EH (cell line): ENCODE measurements at places on chromosomes 7 and 10.
A peak's percentile ranks its signal among the peaks of the same experiment; 100 is the strongest.

- DNase-seq: no peak
These were observed 53.1 kb upstream of the DDC start for GRCh38 chr7:50618281-50618680.

GRCh38 chr7:23335621-23336020, 36.5 kb downstream of the MALSU1 start:
- no peak for DNase-seq

- no peak for DNase-seq
These were observed 25.1 kb upstream of the NKX6-2 start for GRCh38 chr10:132810807-132811700.

DNA sequence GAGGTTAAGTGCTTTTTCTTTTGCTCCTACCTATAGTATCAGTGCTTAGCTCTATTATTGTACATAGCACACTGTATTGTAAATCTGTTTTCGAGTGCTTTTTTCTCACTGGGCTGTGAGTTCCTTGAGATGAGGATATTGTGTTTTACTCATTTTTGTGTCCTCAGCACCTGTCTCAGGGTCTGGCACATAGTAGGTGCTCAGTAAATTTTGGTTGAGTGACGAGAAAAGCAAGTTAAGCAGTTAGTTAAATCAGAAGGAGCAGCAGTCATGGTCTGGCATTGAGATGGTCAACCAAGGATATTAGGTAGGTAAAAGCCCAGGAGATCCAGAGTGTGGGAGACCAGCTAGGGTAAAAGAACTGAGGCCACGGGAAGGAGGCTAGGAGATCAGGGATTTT, 51.2 kb downstream of the AP3M1 start:
- no peak for DNase-seq

- peak; percentile 13 for DNase-seq
These were observed at the start of gene MEST for GRCh38 chr7:130491841-130492522. TSS of gene MEST (plus strand) at chr7:130492085. CDS start at chr7:130492314, 229 bp downstream.

DNA sequence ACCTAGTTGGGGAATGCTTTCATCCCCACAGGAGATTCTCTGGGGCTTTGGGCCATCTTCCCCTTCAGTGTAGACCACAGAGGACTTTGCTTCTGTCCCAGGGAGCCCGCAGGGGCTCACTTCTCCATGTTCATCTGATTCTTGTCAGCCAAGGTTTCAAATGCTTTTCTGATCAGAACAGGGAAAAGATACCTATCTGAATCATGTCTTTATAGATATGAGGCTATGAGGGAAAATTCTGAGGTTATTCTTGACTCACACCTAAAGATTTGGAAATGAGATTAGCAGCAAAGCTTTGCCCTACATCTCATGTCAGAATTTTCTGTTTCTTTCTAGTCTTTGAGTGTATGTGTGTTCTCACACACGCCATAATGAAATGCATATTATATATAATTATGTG, 53.3 kb downstream of the FIGNL1 start:
- no peak for DNase-seq

- peak; percentile 39 for DNase-seq
These were observed 1180.3 kb downstream of the TYW1 start for GRCh38 chr7:68176974-68177373.

- DNase-seq: no peak
These were observed 227.2 kb downstream of the MTERF1 start for GRCh38 chr7:91653286-91653685.

DNA sequence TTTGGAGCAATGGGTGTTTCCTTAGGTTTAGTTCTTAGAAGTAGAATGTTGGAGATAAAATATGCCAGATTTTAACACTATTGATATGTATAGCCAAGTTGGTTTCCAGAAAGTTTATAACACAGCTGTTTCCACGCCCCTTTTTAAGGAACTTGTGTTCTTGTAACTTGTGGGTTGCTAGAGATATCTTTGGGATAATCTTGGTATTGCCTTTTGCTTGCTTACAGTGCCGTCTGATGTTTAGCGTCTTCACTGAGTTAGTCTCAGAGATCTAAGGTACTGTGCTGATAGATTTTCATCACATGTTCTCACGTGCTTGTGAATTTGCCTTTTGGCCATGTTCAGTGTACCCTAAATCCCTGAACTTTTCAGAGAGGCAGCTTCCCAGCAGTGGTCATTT, 12.4 kb downstream of the TMEM248 start:
- DNase-seq: no peak

DNA sequence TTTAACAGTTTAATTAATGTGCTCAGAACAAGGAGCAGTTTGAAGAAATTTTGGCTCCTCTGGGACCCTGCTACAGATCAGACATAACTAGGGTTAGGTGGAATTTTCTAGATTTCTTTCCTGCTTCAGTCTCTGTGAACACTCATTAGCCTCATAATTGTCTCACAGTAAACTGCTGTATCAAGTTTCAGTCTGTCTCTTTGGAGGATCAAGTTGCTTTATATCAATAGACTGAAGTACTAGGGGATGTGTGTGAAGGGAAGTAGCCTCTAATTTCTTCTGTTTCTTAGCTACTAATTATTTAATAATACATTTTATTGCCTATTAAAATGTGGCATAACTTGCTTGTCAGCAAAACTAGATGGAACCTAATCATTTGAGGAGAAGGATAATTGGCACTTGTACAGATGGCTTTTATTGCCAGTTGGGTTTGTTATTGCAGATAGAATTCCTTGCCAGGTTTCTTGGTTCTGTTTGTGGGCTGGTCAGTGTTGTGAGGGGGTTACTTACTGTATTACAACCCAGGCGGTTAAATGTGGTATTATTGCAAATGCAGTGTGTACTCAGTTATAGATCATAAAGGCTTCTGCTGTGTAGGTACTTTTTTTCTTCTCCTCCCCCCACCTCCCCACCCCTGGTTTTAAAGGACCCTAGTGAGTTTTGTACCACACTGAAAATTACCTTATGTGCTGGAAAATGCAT, 758.0 kb downstream of the AUTS2 start:
- no peak for DNase-seq

DNA sequence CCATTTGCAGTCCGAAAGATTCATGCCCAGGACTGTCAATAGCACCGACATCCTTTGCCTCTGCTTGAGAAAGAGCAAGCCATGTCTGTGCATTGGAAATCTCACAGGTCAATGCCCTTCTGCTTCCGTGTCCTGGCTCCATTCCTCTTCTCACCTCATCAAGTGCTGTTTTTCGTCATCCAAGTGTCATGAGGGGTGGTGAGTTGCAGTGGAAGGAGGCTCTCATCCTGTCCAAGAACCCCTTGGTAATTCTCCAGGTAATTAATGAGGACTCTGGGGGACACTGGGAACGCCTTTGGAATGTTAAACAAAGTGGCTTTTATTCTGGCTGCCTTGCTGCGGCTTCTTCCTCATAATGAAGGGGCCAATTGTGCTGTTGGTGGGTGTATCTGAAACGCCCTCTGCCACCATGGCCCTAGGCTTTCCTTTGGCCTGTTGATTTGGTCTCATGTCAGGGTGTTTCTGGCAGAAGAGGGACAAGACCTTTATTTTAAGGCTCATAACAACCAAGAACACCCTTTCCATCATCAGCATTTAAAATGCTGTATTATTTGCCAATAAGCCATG, 57.7 kb downstream of the PPP1R3C start:
- DNase-seq: no peak

DNA sequence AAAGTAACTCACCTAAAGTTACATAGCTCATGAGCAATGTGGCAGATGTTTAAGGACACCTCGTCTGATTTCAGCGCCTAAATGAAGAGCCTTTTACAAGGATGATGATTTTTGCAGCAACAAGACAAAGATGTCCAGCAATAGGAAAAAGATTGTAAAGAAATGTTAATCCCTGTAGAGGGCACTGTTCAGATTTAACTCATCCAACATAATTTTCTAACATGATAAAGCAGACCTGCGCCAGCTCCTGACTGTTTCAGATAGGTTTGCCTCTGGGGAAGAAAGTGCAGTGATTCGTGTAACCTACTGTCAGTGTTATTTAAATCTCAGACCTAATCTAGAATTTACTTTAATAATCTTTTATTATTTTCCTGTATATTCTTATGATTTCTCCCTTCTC, 595.2 kb downstream of the AUTS2 start:
- peak; percentile 1 for DNase-seq

DNA sequence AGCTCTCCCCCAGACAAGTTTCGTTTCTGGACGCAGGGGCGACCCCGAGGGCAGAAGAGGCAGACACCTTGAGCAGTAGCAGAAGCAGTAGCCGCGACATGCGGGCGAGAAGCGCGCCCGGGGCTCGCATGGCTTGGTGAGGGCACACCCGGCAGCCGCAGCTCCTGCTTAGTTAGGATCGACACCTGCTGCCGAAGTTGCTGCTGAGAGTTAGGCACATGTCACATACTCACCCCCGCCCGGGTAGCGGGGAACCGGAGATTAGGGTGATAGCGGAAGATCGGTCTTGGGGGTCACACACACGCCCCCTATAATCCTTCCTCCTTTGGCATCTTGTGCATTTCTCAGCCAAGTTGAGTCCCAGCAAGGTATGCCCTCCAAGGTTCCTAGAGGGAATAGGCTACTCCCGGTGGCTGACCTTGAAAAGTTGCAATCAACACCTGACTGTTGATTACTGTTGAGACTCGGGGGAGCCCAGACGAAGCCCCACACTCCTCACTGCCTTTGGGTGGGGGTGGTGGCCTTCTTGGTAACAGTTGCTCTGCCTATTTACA, 668 bp downstream of the GPR37 start:
- no peak for DNase-seq

GRCh38 chr10:60654813-60655464, 123.3 kb upstream of the CDK1 start:
- DNase-seq: peak; percentile 8

GRCh38 chr7:2666155-2666554, 21.8 kb upstream of the AMZ1 start:
- DNase-seq: no peak

- no peak for DNase-seq
These were observed 183.6 kb upstream of the NFE2L3 start for GRCh38 chr7:25968205-25968993.

- peak; percentile 10 for DNase-seq
These were observed 233.6 kb upstream of the BMPER start for GRCh38 chr7:33671531-33672262.

DNA sequence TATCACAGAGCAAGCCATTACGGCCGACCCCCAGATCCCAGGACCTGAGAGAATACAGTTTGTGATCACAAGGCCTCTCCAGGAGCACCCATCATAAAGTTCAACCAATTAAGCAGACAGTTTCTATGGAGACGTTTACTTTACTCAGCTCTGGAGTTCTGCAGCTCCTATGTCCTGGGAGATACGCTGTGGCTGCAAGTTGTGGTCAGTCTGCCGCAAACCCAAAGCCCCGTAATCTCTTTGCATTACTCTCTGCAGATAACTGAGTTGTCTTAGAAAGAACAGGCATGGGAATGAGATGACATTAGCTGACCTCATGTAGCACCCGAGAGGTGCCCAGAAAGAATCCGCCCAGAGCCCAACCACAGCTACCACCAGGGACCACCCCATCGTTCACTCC, 305.1 kb downstream of the FGFR2 start:
- no peak for DNase-seq

DNA sequence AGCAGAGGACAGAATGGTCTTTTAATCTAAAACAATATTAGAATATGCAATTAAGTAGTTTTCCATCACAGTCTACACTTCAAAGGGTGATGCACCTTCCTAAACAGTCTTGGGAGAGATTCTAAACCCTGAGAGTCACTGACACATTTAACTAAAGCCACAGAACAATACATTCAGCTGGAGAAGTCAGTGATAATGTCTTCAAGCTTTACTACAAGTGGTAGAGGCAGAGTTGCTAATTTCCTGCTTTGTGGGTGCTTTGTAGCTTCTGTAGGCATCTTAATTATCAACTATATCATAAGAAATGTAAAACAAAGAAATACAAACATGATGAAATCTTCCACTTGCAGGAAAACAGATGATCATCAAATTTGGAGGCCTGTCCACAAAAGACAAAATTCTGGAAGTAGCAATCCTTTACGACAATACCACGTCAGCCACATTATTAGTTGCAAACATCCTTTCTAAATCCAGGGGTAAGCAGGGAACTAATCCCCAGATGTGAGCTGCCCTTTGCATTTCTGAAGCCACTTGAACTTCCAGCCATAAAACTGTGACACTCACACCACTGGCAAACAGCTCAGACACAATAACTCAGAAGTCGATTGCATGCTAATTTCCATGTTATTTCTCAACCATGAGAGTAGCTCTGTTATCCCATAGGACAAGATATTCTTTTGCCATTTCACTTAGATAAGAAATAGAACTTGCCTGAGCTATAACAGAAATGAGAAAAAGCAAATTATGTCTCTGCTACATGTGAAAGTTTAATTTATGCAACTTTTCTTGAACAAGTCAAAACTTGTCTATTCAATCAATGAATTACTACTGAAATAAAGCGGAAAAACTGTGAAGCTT, 212.2 kb downstream of the FAM107B start:
- no peak for DNase-seq

GRCh38 chr7:111871283-111871682, 309.0 kb upstream of the IMMP2L start:
- DNase-seq: no peak

DNA sequence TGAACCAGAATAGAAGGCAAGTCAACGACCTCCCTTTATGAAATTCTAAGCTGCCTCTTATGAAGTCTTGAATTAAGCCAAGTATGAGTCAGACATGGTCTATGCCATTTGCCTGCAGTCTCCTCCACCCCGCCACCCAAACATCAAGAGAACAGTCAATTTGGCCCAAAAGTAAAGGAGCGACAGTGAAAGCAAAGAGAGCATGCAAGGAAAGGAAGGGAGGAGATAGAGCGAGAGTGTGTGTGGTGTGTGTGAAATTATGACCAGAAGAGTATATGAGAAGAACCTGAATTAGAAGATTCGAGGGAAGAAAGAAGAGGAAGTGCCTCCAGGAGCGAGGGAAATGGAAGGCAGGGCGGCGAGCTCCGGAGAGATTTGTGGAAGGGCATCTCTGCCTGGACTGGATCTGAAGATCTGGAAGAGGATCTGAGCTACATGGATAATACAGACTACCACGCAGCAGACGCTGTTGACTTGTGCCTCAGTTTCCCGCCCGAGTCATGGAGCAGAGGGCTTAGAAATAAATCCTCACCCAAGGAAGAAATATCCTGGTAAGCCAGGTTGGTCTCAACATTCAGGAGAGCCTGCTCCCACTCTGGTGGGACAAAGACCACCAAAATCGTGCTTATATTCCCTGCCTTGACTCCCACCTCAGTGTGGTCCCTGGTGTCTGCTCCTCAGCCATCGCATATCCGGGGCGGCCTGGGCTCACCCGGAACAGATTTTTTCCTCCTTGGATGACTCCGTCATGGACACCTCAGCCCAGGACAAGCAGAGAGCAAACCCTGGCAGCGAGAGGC, 459 bp downstream of the ZDHHC6 start:
- DNase-seq: peak; percentile 30
